ENCODE measurements at places on chromosomes 3 and 15. TPM values are rescaled to one million over a fixed set of nuclear protein-coding genes. Genes with fewer than 3 reads are reported as not detected.

DNA sequence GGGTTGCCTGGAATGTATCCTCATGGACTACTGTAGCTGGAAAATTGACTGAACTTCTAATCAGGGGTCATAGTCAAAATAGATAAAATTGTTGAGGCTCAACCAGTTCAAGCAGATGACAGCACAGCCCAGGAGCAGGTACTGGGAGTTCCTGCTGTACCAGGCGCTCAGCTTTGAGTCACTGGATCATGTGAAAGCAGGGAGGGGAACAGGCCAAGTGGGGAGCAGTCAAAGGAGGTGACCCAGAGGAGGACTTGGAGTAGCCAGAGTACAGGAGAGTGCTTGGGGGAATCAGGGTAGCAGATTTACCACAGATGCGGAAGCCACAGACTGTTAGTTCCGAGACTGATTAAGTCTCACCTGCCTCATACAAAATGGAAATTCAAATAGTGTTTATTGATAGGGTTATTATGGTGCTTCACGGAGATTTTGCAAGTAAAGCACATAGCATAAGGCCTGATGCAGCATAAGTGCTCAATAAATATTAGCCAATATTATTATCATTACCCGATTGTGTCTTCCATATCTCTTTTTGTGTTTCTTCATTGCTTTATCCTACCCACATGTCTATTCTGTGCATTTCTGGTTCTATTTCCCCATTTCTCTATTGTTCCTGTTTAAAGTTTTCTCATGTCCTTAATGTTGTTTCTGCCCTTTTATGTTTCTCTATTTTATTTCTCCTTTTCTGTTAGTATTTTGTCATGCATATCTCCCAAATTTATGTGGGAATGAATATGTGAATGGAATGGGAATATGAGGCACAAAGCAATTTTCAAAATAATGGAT lies 369.2 kb upstream of the MCTP2 start:
- no peak for DNase-seq

FANCD2 gene
- polyA plus RNA-seq: 5.4 TPM

DNA sequence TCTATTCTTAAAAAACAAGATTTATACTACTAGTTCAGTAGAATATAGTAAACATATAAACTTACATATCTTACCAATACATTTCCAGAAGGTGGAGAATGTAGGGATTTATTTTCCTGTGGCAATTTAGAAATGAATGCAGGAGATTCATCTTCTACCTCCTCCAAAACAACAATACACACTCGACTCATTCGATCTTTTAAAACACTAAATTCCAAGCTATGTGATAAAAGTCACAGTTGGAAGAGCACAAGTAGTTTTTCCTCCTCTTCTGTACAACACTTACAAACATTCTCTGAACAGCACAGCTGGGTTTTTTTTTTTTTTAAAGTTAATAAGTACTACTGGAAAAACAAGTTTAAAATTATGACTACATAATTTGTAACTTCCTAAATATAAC lies 1.4 kb downstream of the ANKRD28 start:
- no peak for DNase-seq

DNA sequence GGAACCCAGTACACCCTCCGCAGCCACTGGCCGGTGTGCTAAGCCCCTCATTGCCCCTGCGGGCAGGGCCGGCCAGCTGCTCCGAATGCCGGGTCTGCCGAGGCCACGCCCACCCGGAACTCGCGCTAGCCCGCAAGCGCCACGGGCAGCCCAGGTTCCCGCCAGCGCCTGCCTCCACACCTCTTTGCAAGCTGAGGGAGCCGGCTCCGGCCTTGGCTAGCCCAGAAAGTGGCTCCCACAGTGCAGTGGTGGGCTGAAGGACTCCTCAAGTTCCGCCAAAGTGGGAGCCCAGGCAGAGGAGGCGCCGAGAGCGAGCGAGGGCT lies 81.4 kb upstream of the BCHE start:
- no peak for DNase-seq

DNA sequence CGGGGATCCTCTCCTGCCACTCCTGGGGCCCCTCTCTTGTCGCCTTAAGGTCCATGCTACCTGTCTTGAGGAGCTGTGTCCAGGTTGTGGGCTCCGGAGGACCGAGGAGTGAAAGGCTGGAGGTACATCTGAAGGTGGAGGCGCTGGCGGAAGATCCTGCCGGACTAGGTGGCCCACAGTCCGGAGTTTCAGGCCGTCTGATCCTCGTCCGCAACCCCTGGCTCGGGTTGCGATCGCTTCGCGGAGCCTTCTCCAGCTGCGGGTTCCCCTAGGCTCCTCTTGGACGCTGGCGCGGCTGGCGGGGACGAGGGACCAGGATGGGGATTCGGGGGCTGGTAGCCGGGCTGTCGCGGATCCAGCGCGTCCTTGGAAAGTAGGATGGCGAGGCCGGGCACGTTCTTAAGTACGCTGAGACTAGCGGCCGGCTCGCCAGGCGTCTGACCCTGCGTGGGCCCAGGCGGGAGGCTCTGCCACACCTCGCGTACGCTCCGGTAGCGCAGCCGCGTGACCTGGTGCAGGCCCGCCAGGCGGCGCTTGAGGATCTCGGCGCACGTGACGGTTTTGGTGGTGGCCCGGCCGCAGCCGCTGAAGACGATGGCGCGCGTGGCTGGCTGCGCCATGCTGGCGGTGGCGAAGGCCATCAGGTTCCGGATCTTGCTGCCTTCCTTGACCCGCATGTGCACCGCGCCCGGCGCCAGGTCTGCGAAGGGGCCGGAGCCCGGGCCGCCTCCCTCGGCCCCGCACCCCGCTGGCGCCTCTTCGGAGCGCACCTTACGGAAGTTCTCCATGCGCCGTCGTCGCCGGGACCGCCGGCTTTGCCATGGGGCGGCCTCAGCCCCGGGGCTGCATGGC lies 550 bp downstream of the RPP25 start:
- no peak for DNase-seq

GRCh38 chr15:78933823-78934654 lies 10.8 kb downstream of the CTSH start:
- DNase-seq: no peak

DNA sequence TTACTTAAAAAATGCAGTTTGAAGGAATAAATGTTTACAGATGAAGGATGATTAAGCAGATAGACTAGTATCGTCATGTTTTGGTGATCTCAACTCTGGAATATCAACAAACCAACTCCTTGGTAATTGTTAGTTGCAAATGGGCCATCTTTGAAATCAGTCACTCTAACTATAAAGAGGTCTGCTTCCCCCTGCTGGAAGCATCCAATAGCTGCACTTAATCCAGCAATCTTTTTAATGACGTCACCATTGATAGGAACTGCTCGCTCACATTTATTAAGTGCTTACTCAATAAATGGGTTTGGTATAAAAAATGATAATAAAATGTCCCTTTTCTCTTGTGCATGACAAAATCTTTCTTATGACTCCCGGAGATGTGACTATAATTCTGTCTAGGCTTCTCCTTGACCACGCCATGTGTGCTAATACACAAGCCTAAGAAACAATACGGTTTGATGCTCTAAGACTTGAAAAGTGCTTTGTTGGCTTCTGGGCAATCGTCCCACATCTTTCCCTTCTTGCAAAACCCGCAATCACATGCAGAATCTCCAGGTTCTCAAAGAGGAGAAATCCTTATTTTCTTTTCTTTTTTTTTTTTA lies 227.6 kb upstream of the POU1F1 start:
- DNase-seq: peak; percentile 15

DNA sequence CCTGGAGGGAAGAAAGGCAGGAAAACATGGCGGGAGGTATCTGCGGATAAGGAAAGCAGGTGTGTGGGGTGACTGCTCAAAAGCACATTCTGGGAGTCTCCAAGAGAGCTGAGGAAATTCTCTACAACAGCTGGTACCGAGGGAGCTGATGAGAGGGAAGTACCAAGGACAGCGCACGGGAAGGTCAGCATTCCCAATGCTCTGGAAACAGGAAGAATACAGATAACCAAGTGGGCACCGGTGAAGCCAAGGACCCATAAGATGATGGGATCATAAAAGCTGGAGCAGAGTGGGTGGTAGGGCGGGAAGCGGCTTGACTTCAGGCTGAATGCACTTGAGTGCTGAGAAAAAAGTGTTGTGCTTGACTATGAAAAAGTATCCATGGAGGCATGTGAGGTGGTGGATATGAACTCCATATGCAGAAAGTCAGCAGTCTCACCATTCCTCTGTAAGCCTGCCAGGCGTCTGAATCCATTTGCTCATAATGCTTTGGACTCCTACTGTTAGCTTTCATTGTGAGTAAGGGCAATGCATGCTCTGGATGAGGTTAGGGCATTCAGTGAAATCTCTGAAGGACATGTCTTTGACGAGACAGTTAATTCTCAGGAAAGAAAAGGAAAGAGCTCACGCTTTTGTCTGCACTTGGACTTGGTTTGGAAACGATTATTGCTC lies 215.5 kb downstream of the NR1D2 start:
- no peak for DNase-seq

DNA sequence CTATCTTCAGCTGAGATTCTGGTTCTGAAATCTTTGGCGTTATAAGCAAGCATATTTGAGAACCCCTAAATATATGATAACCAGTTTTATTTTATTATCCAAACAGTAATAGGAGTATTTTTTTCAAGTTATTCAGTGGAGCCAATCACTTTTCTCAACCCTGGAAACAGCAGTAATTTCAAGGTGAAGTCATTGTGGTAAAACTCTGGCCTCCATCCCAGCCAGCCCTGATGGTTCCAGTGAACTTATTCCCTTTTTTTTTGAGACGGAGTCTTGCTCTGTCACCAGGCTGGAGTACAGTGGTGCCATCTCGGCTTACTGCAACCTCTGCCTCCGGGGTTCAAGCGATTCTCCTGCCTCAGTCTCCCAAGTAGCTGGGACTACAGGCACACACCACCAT lies 545.4 kb upstream of the IL12A start:
- no peak for DNase-seq

REC114 gene
- polyA plus RNA-seq: not detected

GRCh38 chr3:164352991-164353390 lies 725.3 kb downstream of the SI start:
- DNase-seq: no peak

GNAI2 gene
- polyA plus RNA-seq: 661 TPM

DNA sequence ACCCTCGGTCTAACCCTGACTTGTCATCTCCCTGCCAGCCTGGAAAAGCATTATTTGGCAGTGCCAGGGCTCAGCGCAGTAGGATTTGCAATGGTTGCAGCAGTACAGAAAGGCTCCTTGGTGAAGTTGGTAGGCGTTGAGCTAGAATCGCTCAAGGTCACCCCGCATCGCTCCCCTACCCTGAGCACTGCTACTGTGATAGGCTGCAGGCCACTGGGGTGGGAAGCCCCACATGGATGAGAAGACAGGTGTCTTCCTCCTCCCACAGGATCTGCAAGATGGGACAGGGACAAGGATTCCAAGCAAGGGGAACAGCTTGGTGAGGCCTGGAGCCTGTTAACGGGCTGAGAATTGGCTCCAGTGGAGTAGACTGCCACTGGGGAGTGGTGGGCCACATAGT lies 10.7 kb downstream of the CLK3 start:
- DNase-seq: no peak

DNA sequence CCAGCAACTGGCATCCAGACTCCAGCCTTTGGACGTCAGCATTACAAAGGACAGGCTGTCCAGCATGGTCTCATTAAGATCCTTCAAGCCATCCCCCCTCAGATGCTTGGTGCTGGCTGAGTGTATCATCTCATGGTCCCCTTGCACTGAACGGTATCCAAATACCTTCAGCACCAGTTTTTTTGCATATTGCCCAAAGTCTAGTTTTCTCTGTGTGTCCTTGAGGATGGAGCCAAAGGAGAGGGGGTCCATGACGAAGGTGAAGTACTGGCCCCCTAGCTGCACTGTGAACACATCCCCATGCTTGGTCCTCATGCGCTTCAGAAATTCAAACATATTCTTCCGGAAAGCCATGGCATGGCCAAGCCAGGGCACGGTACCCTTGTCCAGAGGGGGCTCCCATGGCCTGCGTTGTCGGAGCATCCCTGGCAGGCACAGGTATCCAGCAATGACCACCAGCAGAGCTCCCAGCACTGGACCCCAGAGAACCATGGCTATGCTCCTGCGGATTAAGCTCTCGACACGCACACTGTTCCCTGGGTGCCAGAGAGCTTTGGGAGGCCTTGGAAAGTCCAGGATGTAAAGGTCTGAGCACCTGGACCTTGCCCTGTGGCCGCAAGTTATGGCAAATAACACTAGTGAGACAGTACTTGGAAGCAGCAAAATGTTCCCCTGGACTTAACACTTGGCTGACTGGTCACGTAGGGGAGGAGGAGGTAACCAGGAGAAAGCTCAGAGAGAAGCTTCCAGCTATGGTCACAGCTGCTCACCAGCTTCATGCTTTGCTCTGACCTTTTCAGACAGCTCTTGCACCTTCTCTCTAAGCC lies at the start of gene CYP8B1:
Gene CYP8B1 (minus strand): TSS at position 555 of the 827 bp plus-strand sequence. CDS start 63 bp downstream, at position 492.
- DNase-seq: no peak

DNA sequence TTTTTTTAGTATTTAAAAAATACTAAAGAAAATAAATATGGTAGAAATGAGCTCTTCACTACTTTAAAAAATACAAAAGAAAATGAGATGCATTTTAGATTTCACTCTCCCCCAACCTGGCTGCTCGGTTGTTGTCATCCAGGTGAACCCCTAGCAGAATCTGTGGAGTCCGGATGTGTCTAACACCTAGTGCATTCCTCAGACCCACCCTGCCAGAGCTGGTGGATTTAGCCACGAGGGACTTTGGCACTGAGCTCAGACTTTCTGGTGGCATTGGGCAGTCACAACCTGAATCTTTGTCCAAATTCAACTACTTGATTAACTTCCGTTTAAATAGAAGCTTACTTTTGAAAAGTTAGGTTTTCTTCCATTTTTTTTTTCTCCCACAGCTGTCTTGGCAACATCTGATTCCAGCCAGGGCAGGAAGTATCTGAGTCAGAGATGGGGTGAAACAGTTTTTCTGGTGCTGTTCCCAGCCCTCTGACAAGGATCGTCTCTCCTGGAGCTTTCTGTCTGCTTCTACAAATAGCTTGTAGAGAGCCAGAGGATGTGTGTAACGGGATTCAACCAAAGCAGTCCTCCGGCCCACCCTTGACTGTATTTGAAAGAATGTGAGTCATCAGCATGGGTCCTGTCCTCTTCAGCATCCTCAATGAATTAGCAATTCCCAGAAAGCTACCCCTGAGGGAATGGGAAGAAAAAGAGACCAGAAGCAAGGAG lies 301.8 kb upstream of the MCTP2 start:
- DNase-seq: peak; percentile 82

ROBO1 gene
- 61.6 TPM for polyA plus RNA-seq

TLR9 gene
- 0.05 TPM for polyA plus RNA-seq

DNA sequence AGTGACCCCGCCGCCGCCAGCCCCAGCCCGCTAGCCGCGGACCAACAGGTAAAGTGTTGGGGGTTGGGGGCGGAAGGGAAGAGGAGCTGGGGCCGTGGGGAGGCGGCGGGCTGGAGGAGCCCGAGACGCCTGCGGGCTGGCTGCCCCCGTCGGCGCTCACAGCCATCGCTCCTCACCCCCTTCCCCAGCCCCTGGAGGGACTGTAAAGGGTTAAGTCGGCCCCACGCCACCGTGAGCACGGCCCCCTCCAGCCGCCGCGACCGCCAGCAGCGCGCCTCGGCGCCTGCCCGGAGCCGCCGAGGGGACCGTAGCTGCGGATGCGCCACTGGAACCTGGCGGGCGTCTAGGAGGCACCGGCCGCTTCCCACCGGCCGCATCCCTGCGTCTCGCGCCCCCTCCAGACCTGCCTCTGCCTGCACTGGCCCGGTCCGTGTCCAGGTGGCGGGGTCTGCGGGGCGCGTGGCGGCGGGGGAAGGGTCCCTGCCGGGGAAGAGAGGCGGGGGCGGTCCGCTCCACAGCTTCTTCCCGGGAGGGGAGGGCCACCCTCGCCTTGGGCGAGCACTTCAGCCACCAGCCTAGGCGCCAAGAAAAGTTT lies 522 bp downstream of the MED12L start:
- no peak for DNase-seq

EIF1B gene
- polyA plus RNA-seq: 35.9 TPM
